ENCODE measurements at places on chromosomes 6 and 20.
A peak's percentile ranks its signal among the peaks of the same experiment; 100 is the strongest.

GRCh38 chr6:121652223-121652622 lies 216.8 kb downstream of the GJA1 start:
- DNase-seq: no peak

DNA sequence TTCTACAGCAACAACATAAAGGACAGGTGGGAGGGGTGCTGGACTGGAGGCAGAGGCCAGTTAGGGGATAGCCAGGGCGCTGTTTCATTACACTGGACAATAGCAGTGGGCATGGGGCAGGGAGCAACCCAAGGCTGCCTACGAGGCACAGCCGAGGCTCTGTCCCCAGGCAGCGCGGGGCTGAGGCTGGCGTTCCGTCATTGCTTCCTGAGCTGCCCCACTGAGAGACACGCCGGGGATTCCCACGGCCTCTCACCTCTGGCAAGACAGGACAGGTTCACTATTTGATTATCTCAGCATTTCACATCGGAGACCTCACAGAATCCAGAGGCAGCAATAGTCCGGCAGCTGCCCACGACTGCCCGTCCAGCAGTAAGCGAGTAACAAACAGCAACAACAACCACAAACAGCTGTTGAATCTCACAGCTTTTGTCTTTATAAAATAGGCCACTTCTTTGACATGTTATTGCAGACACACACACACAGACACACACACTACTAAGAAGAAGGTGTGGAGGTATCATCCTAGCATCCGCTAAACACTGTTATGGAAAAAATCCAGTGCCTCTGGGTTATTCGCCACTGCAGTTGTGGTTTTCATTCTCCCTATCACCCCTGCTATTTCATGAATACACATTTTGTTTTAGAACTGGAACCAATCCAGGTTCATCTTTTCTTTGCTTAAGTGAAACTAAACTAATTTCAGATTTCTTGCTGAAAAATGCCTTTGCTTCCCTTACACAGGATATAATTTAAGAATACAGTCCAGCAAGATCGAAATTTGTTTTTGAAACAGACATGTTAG lies 19.5 kb downstream of the KIF25 start:
- DNase-seq: no peak

- no peak for DNase-seq
These were observed 60.2 kb downstream of the NOL4L start for GRCh38 chr20:32524829-32525501.

DNA sequence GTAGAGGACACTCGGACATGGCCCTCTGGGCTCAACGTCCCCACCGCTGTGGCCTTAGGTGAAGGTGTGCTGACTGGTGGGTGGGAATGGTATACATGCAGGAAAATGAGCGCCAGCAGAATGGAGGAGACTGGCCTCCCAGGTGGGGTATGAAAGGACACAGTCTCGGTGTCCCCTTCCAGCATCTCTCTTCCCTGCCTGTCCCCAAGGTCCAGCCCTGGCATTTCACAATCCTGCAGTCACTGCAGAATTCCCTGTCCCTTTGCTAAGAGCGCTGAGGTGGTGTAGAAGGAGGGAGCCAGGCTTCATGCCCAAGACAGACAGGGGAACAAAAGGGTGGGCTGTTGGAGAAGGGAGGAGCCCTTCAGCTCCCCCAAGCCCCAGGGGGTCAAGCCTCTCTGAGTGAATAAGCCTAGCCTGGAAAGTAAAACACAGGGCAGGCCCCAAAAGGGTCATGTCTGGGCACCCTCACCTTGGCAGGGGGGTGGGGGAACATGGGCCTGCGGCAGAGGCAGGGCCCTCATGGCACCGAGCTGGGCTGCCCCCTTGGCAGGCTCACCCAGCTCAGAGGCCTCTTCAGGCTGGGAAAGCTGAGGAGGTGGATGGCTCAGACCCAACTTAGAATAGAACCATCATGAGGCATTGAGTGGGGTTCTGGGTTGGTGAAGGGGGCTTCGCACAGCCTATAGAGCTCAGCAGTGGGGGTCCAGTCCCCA lies 23.9 kb downstream of the TFEB start:
- DNase-seq: no peak

GRCh38 chr20:9996944-9997343 lies 37.8 kb upstream of the ANKEF1 start:
- DNase-seq: no peak

DNA sequence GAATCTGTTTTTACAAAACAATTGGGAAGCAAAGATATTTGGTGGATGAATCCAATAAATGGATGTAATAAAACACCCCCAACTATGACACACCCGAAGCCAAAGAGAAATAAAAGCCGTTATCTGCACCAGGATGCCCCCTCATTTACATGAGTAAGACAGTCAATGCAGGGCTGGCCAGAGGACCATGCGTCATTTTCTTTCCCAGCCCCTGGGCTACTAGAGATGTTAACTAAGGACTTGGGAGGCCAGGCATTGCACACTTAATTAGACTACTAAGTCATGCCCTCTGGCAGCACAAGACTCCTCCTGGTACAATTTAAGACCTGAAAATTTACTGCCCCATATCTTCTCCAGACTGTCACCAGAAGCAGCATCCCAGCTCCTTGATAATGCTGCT lies 3.2 kb downstream of the LEMD2 start:
- no peak for DNase-seq

DNA sequence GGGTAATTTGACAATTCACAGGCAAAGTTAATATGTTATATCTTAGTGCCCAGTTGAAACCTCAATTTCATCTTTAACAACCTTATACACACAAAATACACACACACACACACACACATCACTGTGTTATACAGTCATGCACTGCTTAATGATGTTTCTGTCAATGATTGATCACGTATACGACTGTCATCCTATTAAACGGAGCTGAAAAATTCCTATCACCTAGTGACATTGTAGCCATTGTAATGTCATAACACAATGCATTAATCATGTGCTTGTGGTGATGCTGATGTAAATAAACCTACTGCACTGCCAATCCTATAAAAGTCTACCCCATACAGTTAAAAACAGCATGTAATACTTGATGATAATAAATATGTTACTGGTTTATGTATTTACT lies 64.8 kb upstream of the HLA-E start:
- no peak for DNase-seq

DNA sequence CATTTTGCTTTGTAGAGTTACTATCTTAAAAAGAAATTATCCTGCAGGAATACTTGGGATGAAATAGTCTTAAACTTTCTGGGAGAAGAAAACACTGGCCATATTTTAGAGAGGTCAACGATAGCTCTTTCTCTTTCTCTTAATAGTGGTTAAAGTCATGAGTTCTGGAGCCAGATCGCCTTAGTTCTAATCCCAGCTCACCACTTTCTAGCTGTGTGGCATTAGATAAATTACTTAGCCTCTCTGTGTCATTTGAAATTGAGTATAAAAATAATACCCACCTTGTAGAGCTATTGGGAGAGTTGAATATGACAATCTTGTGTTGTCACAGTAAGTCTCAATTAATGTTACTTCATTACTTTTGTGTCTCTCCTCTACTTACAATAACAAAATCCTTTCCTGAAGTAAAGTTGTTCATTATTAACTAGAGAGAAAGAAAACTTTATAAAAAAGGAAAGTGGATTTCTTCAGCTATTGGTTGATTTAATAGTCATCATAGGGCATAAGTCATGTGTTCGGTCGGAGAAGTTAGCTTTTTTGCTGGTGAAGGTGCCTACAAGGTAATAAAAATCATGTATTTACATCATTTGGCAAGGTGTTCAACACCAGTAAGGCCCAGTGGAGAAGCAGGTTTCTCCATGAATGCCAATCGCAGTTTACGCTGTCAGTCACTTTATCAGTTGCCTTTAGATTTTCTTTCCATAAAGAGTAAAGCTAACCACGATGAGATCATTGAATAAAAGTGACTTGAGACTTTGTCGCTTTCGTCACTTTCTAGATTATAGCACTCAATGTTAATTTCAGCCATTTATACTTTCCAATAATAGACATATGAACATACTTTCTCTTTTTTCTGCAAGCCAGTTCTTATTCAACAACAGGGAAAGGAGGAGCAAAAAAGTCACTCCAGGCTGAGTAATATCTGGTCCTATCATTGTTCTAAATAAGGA lies 2.0 kb downstream of the NEDD9 start:
- no peak for DNase-seq

DNA sequence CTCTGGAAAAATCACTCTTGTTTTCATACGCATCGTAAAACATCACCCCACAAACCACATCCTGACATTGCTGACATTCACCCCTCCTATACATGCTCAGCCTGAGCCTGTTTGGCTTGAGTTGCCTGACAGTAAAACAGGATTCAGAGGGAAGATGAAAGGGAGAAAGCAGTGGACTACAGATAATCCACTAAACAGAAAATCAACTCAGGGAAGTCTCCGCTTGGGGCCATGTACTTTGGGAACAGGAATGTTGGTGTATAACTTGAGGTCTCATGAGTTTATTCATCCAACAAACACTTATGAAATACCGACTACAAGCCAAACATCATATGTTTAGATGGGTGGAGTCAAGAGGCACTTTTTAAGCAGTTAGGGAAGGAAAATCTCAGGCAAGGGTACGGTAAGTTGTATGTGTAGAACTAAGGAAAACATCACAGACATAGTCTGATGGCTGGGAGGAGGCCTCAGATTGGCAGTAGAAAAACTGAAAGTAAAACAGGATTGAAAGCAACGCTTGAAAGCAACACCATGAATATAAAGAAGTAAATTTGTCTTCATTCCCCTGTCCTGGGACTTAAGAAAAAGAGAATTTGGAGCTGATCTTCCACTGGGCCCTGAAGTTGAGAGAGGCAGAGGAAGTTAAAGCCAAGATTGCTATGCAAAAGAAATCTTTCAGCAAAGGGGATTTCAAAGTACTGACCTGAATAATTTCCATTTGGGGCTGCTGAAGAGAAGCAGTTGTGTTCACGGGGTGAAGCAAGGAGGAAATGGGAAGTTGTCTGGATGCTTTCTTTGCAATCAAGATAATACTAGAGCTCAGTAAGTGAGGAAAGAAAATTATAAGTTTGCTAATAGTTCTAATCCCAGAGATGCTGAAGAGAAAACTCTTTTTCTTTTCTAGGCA lies 28.8 kb downstream of the PDE7B start:
- peak; percentile 28 for DNase-seq

DNA sequence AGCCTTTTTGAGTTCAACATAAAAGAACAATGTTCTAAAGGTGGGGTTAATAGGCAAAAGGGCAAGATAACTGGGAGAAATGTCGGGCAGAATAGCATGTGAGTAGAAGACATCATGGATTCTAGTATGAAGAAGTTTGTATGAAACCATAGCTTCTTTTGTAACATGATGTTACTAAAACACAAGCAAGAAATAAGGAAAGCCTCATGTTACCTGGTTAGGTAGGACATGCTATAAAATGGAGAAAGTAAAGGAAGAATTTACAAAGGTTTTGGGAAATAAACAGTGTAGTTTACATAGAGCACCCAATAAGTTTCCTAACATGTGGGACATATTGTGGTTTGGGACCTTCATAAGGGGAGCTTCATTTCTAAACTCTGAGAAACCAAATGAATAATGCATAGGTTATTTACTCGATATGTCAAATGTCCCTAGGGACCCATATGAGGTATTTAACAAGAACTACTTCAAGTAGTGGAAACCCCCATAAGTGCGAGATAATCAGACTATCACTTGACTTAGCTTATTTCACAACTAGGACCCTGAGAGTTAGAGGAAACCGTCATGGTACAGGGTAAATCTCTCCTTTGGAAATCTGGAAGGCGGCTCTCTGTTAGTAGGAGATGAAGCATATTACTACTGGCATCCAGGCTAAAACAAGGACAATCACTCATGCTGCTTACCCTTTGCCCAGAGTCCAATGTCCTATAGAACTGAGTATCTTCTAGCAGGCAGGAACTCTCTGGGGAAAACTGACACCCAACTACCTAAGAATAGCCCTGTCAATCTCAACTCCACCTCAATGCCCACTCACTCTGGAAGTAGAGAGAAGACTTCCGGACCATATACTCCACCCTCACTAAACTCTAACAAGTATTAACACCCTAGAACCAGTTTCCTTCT lies 57.5 kb downstream of the ILRUN start:
- DNase-seq: no peak

- no peak for DNase-seq
These were observed 2.0 kb downstream of the MAN1A1 start for GRCh38 chr6:119347466-119348095.

DNA sequence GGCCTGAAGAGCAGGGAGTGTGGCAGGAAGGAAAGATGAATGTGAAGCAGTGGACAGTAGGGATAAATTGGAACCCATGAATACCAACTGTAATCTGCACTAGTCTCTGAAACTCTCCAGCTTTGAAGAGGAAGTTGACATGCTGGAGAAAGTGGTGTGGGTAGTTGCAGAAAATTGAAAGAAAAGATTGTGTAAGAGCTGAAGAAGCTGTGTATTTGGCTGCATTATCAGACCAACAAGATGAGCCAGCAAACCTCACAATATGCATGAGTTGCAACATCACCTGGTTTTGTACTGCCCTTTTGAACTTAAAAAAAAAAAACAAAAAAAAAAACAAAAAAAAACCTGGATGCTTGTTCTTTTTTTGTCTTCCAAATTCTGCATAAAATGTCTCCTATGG lies 921.9 kb upstream of the EYS start:
- no peak for DNase-seq
